ENCODE measurements at places on chromosomes 12 and 14. TPM values are rescaled to one million over a fixed set of nuclear protein-coding genes. Genes with fewer than 3 reads are reported as not detected.

GRCh38 chr12:131755305-131756113, 44.6 kb downstream of the SFSWAP start:
- H3K27ac ChIP-seq = no peak overlapping the region
- DNase-seq = no peak
- no peaks in the 10 kb centered on the region for H3K27me3 ChIP-seq
- no peaks in the 10 kb centered on the region for H3K4me1 ChIP-seq
- H3K4me3 ChIP-seq = no peak overlapping the region

The MOK gene
- total RNA-seq = 32.7 TPM

GRCh38 chr12:52189376-52190174, 2.2 kb downstream of the KRT80 start:
- no peaks in the 10 kb centered on the region for H3K36me3 ChIP-seq
- no peak overlapping the region for H3K4me3 ChIP-seq
- peaks cover 17% of the 10 kb centered on the region for H3K4me1 ChIP-seq
- H3K27ac ChIP-seq = no peak overlapping the region
- no peak for DNase-seq

- H3K36me3 ChIP-seq = no peaks in the 10 kb centered on the region
- no peak overlapping the region for H3K4me3 ChIP-seq
- H3K27ac ChIP-seq = no peak overlapping the region
- DNase-seq = peak; percentile 15
- H3K4me1 ChIP-seq = no peaks in the 10 kb centered on the region
- H3K27me3 ChIP-seq = no peaks in the 10 kb centered on the region
Observed at GRCh38 chr12:53427905-53428594, 4.4 kb downstream of the AMHR2 start.

- H3K4me1 ChIP-seq = no peaks in the 10 kb centered on the region
- H3K27me3 ChIP-seq = no peaks in the 10 kb centered on the region
- H3K27ac ChIP-seq = no peak overlapping the region
Observed at GRCh38 chr12:19539836-19540235, 100.5 kb downstream of the AEBP2 start.
